CD4-positive, alpha-beta T cell treated with Interleukin-21 for 1 hour (primary cell): ENCODE measurements at places on chromosomes 3 and 15.

GRCh38 chr15:99708563-99708962 is 24.7 kb downstream of the LYSMD4 start:
- no peak for DNase-seq

- DNase-seq, result no peak
Observed at GRCh38 chr15:68734881-68735280, 85.8 kb downstream of the ANP32A start.

DNA sequence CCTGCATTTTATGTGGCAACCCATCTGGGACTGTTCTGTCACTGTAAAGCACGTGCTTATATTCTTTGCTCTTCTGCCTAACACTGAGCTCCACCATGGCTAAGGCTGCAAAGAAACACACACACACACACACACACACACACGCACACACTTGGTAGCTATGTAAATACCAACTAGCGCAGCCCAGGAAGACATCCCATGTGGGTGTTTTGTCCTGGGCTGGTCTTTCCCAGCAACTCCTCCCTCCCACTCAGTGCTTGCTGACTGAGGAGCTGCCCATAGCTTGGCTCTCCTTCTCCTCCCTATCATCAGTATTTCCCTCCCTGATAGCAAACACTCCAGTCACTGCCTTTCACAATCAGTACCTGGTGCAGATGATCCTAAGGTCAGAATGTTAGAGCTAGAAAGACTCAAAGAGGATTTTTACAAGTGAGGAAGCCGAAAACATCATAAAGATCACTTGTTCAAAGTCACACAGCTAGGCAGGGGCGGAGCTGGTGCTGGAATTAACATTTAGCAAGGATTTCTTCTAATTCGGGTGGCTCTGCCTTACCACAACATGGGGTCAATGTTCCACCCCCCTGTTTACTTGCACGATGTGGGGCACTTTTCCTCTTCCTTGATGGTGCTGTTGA is 377.1 kb upstream of the TBL1XR1 start:
- no peak for DNase-seq

GRCh38 chr3:11240496-11240895 is 31.7 kb upstream of the ATG7 start:
- no peak for DNase-seq

- no peak for DNase-seq
Observed at GRCh38 chr15:101122266-101122665, 129.6 kb downstream of the CHSY1 start.

GRCh38 chr3:122353893-122354401 is 28.9 kb downstream of the CSTA start:
- DNase-seq, result no peak

- DNase-seq, result peak; percentile 13
Observed at GRCh38 chr3:50405249-50405648, 45.9 kb upstream of the TMEM115 start.

GRCh38 chr3:57743496-57743895 is 12.6 kb upstream of the SLMAP start:
- DNase-seq, result no peak

GRCh38 chr3:179949412-179949811 is 87.3 kb downstream of the PEX5L start:
- DNase-seq, result no peak

DNA sequence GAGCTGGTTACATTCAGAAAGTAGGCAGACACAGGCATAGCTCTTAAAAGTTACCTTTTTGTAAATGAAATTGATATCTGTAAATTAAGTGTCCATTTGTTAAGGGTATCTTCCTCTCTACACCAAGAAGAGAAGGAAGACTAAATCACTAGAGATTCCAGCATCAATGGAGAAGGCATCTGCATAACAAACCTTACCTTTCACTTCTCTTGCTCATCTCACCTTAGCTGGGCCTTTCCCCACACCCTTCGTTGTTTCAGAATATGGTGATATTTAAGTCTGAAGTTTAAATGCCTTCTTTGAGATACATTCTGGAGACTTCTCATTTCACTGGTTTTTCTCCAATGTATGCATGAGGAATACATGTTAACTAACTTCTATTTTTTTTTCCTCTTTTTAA is 54.5 kb upstream of the TGFBR2 start:
- DNase-seq, result no peak

GRCh38 chr3:103601666-103602065 is 1166.9 kb downstream of the ZPLD1 start:
- no peak for DNase-seq

- no peak for DNase-seq
Observed at GRCh38 chr3:135887220-135887619, 78.3 kb upstream of the PPP2R3A start.

DNA sequence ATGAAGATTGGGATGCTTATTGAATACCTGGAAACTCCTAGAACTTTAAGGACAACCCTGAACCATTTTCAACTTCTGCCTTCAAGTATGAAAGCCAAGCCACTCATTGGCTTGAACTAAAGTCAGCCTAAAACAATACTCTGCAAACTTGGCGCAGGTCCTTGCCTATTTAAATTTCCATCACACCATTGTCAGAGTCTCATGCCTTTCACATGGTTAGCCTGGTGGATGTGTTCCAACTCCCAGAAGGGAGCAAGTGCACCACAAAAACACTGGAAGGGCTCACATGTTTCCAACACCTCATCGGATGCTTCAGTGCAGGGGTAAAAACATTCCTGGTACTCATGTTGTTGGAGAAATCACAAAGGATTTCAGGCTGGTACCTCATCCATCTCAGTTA is 511.6 kb upstream of the MDFIC2 start:
- DNase-seq, result no peak

- peak; percentile 28 for DNase-seq
Observed at GRCh38 chr3:23442598-23443383, 239.7 kb downstream of the UBE2E2 start.

- no peak for DNase-seq
Observed at GRCh38 chr3:70309591-70309990, 2.8 kb downstream of the MDFIC2 start.

GRCh38 chr3:48989126-48989795 is 780 bp upstream of the P4HTM start:
- DNase-seq, result no peak

DNA sequence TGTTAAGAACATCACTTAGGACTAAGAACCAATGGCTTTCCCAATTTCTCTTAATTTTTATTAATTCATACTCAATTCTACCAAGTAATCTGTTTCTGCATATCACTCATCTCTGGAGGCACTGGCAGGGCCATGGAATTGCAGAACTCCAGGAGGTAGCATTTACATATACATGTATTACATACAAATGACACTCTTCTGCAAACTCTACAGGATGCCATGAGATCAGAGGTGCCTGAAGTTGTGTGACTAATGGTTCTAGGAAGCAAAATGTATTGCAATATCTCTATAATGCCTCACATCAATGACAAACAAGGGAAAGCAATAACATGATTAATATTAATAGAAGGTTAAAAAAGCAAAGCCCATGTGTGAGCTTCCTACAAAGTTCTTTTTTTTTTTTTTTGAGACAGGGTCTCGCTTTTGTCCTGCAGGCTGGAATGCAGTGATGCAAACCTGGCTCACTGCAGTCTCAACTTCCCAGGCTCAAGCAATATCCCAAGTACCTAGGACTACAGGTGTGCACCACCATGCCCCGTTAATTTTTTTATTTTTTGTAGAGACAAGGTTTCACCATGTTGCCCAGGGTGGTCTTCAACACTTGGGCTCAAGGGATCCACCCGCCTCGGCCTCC is 33.0 kb downstream of the DENND6A start:
- DNase-seq, result no peak

GRCh38 chr3:70476174-70476573 is 163.7 kb upstream of the MDFIC2 start:
- DNase-seq, result no peak
